CD4-positive, alpha-beta T cell treated with Interferon gamma for 1 hour (primary cell): ENCODE measurements at places on chromosomes 12 and 14.

DNA sequence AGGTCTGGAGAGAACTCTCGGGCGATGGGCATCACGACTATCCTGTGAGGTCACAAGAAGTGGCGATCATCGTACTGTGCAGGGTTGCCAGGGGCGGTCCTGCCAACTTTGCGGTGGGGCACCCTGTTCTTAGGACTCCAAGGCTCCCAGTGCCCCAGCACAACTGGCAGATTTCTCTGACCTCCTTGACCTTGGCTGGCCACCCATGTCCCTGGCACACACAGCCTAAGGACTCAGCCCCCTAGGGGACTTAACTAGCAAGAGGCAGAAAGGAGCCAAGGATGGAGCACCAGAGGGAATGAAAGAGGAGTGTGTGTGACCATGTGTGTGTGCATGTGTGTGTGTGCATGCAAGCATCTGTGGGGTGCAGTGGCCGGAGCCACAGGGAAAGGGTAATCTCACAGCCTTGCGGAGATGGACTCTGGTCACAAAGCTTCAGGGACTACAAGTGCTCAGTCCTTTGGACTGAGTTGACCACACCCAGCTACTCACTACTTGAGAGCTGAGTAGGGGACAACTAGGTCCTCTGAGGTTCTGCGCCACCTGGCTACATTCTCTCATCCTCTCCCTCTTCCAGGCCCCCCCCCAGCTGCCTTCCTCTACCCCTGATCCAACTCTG, 13.7 kb downstream of the SLC48A1 start:
- no peak for DNase-seq

DNA sequence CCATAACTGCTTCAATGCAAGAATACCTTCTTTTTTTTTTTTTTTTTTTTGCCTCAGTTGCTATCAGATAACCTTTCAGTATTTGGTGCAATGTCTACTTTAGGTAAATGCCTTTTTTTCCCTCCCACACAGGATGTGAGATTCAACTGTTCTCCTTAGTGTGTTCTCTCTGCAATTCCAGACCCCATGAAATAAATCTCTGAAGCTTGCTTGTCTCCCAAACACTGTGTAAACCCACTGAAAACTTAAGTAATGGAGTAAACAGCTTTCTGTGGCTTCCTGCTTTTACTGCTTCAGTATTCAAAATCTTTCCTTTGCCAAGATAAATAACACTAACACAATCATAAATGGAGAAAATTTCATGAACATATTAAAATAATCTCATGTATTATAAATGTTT, 55.8 kb upstream of the CLEC14A start:
- DNase-seq: no peak

DNA sequence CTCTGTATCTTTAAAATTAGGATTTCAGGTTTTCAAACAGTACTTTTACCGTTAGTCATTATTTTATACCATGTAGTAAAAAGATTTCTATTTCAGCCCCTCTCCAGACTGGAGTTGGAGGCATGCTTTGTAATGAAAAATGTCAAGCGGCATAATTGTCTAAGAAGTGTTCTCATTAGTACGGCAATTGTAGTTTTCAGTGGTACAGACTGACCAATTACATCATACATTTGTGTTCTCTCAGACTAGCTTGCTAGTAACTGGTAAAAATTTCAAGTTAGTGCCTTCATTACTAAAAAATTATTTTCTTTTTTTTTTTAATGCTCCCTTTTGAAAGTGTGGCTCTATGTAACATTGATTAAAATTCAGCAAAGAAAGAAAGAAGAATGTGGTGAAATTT, 4.5 kb downstream of the USP30 start:
- no peak for DNase-seq

DNA sequence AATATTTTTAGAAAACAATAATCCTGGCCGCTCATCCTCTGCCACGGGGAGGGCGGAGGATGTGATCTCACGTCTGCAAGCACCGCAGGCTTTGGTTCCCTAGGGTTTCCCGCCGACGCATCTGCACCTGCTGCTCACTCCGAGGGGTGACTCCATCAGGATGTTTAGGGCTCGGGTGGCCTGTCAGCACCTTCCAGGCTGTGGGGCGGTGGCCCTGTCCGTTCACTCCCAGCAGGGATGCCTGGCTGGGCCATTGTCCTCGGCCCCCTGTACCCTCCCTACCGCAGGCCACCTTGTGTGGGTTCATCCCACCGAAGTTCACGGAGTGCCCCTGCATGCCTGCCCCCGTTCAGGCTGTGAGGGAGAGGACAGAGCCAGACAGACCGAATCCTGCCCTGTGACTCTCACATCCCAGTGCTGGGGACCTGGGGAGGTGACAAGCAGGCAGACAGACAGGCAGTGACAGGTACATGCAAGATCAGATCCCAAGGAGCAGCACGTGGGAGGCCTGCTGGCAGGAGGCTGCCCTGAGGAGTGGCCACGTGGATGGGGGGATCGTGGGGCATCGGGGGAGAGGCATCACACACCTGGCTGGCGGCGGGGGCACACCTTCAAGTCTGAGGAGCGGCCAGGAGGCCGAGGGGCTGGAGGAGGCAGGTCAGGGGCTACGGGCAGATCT, 112.6 kb downstream of the ADGRD1 start:
- DNase-seq: no peak

- DNase-seq: no peak
These were observed 4.1 kb downstream of the YY1 start for GRCh38 chr14:100243020-100243419.

GRCh38 chr14:91323031-91323430, 78.5 kb upstream of the GPR68 start:
- DNase-seq: no peak

- DNase-seq: no peak
These were observed 479.0 kb downstream of the GLT1D1 start for GRCh38 chr12:129332286-129332685.

DNA sequence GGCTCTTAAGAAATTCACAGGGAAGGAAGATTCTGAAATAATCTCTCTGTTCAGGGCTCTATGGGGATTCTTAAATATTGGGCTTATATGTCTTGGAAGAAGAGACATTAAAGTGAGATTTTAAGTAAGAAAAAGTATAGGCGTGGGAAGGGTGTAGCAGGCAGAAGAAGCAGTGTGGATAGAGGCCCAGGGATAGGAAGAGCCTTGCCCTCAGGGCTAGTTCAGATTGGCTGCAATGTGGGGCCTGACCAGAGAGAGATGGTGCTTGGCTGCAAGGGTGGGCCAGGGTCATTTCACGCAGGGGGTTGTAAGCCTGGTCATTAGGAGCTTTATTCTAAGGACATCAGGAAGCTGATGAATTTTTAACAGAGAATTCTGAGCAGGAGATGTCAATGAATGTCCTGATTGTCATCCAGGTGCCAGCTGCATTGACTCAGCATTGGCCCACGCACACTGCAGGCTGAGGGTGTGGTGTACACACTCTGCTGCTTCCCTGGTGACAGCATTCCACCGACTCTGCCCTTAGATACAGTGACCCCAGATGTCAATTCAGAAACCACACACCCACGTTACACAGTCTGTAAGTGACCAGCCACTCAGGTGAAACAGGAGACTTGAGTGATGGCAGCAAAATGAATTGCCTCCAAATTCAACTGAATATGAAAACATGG, 582.5 kb downstream of the NRXN3 start:
- no peak for DNase-seq

- DNase-seq: no peak
These were observed 934.4 kb downstream of the FLRT2 start for GRCh38 chr14:86464341-86464740.

GRCh38 chr12:44193281-44193680, 357.4 kb downstream of the TMEM117 start:
- DNase-seq: no peak

DNA sequence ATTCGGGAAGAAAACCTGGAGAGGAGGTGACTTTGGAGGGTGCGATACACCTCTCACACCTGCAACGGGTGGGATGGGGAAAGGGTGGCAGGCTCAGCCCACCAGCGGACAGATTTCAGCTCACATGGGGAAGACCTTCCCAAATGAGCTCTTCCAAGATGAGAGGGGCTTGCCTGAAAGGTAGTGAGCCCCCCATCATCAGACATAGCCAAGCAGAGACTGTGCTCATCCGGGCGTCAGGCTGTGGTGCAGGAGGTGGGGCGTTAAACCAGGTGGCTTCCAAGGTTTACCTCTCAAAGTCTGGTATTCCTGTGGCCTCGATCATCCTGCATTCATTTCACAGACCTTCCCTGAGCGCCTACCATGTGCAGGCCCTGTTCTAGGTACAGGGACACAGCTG, 105.4 kb upstream of the FKBP4 start:
- DNase-seq: no peak

GRCh38 chr14:75427482-75428229, at the start of gene JDP2:
Gene JDP2 (plus strand): TSS chr14:75428022. CDS start chr14:75437921, 9,899 bp downstream.
- peak; percentile 68 for DNase-seq

- DNase-seq: no peak
These were observed 3.9 kb downstream of the AJUBA start for GRCh38 chr14:22978487-22978837.

DNA sequence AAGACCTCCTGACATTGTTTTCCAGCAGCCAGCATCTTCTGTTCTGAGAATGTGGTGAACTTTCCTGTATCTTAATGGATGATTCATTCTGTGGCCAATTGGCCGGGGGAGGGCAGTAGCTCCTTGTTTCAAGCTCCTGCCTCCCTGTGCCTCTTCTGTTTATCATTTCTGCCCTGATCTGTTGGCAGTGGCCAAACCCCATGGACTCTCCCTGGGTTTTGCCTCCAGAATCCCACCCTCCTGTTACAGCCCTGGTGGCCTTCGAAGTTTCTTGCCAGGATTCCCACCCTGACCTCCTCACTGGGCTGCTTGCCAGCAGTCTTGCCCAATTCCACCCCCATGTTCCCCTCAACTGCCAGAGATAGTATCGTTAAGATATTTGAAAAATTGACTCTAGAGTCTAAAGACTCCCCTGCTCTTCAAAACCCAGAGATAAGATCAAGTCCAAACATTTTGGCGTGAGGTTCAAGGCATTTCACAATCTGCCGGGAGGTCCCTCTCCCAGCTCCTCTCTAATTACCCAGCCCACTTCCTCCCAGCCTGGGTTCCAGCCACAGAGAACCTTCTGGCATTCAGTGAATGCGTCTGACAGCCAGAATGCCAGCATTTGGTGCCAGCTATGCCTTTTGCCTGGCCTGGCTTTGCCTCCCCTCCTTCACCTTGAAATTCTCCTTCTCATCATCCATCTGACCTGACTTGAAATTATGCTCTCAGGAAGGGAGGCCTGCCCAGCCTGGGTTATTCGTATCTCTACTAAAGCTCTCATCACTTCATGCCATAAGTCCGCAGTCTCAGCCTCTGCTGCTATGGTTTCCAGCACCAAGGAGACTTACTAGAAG, 37.7 kb upstream of the TXNRD1 start:
- no peak for DNase-seq

- DNase-seq: no peak
These were observed 41.0 kb downstream of the BDKRB1 start for GRCh38 chr14:96297000-96297399.

DNA sequence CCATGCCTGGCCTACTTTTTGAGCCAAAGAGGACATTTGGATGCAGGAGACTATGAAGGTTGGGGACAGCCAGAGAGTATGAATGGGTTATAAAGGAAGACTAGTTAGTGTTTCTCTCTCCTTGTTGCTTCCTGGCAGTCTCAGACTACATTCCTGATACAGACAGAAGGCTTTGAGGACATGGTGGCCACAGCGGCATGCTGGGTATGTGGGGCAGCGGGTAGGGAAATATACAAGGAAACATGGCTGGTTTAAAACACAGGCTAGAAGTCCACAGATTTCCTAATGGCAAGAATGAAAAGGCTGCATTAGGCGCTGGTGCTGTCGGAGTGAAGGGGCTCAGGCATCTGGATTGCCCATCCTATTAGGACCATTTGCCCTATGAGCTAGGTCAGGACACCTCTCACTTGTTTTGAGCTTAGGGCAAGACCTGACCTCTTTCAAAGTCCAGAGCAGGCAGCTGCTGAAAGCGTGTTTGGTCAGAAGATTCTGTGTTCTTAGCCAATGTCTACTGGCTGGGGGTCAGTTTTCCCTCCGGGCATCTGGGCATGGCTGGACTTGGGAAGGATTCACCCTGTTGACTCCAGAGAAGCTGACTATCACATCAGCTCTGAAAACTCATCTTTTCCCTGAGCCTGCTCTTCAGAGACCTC, 20.1 kb upstream of the FBXO21 start:
- no peak for DNase-seq

DNA sequence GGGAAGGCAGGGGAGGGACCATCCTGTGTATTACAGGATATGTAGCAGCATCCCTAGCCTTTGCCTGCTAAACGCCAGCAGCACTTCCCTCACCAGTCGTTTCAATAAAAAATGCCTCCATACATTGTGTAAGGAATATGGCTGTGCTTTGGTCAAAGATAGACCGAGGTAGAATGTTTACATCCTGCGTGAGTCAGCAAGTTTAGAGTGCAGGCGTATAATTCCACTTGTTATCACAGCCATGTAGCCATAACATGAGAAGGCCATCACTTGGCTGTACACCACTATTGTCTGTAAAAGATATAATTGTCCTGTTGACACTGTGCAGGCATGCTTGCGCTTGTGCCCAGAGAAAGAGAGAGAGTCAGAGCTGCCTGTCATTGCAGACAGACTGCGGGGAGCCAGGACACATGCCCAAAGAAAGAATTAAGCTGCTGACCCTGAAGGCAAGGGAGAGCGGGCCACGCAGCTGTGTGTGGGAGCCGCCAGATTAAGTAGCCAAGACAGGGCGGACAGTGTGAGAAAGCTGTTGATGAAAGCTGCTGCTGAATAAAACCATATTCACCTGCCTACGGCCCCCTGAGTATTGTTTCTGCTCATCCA, 68.4 kb downstream of the CRACR2A start:
- no peak for DNase-seq

DNA sequence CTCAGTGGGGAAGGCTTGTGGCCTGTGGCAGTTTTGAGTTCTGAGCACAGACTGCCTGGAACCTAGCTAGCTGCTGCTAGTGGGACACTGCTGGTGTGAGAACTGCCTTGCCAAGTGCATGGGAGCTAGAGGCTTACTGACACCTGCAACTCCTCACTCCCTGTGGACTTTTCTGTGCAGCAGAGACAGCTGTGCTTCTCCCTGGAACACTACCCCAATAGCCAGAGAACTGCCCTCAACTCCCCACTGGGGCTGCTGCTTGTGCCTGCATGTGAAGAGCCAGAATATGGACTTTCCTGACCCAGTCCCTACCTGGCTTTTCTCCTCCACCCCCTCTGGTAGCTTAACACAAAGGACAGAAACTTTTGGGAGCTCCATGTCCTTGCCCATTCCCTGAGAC, 222.6 kb downstream of the ADGRD1 start:
- no peak for DNase-seq

DNA sequence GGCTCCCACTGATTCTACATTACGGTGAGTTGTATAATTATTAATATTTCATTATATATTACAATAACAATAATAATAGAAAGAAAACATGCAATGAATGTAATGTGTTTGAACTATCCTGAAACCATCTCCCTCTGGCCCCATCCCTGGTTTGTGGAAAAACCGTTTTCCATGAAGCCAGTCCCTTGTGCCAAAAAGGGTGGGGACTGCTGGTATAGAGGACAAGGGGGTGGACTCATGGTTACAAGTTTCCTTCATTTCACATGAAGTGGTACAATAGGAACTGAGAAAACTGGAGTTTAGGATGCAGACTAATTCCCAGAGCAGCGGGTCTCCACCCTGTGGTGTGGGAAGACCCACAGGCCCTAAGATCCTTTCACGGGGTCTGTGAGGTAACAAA, 3.0 kb upstream of the C1RL start:
- no peak for DNase-seq

GRCh38 chr12:52366738-52367485, at the start of gene KRT85:
Gene KRT85 (minus strand): TSS chr12:52367481. CDS start chr12:52367405, 76 bp downstream.
- no peak for DNase-seq
